NCI-H510A treated with DMSO at 0.1 percent for 48 hours (cell line): ENCODE measurements at places on chromosomes 11 and 22.
A peak's percentile ranks its signal among the peaks of the same experiment; 100 is the strongest.

- DNase-seq = peak; percentile 38
Observed at GRCh38 chr22:40728731-40729189, 49.5 kb downstream of the MCHR1 start.

DNA sequence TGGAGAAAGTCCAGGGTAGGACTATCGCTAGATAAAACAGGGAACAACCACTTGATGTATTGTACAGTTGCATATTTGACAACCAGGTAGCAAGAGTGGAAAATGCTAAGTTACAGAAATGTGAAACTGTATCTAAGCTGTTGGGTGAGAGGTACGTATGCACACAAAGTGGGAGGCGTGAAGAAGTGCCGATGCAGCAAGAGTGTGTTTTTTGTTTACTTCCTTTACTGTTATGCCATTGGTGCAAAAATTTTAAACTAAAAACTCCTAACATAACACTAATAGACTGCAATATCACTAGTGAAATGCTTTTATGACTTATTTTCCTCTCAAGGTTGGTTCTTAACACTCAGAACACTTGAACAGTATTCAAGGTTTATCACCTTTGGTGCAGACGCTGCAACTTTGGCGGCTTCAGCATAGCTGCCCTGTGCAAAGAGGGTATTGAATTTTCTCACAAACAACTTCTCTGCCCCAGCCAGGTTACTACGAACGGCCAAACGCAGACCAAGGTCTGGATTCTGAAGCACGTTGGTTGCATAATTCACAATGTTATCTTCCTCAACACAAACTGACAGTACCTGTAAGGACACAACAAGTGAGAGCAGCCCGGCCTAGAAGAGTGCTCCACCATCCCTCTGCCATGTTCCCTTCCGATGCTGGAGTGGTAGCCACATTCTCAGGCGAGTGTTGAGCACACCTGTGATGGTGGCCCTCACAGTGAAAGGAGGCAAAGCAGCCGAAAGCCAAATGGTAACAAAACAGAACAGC is 55.8 kb upstream of the SLC25A1 start:
- no peak for DNase-seq

- no peak for DNase-seq
Observed at GRCh38 chr11:5703741-5704536, 14.3 kb downstream of the TRIM22 start.

DNA sequence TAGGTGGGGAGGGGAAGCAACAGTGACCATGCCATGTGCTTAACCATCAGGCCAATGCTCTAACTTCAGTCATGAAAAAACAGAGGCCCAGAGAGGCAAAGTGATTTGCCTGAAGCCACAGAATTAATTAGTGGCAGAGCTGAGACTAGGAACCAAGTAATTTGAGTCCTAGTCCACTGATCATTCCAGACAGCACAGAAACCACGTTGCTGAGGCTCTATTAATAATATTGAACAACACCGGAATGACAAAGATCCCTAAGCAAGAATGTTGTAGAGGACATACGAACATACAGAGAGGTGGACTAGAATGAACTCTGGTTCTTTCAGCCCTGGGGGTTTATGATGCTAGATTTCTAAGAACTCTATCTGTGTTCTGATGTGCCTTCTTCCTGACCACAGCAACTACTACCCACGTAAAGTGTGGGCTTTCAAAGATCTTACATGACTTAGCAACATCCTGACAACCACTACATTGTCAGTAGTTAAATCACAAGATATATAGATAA is 92.3 kb downstream of the GAB2 start:
- DNase-seq = no peak

GRCh38 chr22:42202048-42202447 is 68.4 kb downstream of the TCF20 start:
- no peak for DNase-seq

DNA sequence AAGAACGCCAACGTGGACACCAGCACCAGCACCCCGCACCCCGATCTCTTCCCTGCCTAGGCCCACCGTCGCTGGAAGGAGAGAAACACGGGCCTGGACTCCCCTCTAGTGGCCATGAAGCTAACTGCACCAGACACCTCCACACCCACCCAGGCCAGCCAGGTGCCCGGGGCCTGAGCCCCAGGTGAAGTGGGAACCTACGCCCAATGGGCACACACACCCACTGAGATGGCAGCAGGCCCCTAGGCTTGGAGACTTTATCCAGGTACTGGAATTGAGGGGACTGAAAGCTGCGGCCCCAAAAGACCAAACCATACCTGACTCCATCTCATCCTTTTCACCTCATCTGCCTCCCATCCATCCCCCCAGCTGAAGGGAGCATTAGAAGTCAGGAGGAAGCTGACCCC is 81.0 kb downstream of the BUD13 start:
- DNase-seq = peak; percentile 55

- no peak for DNase-seq
Observed at GRCh38 chr22:29213493-29213892, 7.8 kb downstream of the EMID1 start.

- no peak for DNase-seq
Observed at GRCh38 chr11:115462004-115462541, 42.1 kb downstream of the CADM1 start.

DNA sequence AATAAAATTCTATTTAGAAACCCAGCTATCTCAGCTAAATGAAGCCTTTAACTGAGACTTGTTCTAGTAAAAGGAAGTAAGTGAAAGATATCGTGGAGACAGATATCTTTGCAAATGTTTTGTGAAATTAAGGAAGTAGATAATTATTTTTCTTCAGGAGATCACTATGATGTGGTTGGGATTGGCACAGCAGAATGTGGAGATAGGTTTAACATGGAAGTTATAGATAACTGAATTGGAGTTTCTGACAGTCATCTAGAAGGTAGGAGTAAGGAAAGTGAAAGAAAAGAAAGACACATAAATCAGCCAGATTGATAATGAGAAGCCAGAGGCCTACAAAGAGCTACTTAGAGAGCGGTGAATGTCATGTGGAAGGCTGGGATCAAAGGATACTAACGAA is 4.7 kb upstream of the CASP5 start:
- DNase-seq = no peak

- DNase-seq = no peak
Observed at GRCh38 chr22:22244316-22245250, at the start of gene VPREB1. Gene VPREB1, plus strand, starts transcription at chr22:22244786. Its CDS starts 28 bp downstream, at chr22:22244814.

DNA sequence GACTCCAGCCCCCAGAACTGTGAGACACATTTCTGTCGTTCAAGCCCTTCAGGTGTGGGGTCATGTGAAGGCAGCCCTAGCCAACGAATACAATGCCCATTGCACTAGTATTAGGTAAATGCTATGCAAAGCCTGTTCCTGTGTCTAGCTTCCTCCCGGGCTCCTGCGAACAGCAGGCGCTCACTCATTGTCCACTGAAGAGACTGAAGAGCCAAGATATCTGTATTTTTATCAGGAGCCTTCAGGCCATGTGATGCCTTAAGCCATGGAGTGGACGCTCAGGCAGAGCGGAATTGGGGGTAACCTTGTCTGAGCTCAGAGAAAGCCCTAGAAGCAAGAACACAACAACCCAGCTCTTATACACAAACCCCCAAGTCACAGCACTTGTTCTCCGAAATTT is 4.2 kb upstream of the TMPRSS6 start:
- no peak for DNase-seq

DNA sequence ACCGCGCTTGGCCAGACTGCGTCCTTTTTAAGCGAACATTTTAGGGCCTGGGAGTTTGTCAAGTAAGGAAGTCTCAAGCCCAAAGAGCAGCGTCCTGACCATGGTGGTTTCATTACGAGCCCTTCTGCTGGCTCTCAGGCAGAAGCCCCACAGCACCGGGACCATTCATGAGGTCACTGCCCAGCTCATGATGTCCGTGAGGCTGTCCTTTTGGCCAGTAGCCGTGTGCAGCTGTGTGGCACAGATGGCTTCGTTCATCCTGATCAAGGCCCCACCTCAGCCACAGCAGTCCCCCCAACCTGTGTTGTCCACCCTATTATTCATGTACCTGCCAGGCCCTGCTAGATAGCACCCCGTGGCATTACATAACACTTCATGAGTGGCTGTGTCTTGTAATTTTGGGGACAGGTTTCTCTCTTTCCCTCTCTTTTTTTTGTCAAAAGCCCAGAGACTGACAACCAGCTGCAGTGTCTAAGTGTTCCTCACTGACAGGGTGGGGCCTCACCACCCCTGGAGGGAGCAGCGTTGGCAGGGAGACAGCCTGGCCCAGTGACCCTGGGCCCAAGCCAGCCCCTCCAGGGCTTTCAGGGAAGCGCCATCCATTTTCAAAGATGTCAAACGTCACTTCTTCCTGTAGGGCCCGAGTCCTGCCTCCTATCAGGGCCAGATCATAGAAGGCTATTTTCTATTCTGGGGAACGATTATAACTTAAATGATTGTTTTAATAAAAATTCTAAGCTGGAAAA is 21.8 kb upstream of the CABP7 start:
- DNase-seq = no peak

DNA sequence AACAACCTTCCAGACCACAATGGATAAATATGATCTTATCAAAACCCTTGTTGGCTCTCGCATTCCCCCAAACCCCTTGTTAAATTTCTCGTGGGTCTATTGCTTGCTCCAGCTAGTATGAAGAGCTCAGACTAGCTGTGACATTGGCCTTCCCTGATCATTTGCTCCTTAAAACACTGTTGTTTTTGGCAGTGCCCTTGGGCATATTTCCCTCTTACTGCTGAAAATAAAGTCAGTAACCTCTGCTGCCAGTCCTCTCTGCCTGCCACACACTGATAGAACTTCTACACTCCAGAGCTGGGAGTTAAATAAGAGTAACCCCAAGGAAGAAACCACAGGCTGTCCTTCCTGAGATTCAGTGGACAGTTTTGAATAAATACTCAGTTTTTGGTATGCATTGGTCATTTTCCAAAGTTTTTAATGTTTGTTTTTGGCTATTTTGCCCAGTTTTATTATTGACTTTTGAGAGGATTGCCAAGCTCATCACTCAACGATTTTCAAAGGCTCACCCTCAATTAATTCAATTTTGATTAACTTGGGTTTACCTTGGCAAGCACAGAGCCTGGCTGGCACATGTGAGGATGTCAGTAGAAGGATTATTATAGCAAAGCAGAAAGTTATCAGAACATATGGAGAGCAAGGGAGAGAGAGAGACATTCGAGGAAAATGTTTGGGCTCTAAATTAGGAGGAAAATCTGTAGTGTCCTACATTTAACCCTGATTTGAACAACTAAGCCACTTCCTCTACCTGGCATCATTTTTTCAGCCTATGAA is 84.3 kb upstream of the SYN3 start:
- DNase-seq = no peak

- no peak for DNase-seq
Observed at GRCh38 chr11:20011307-20011951, 148.8 kb downstream of the DBX1 start.

GRCh38 chr11:17475666-17476316 is 854 bp downstream of the ABCC8 start:
- no peak for DNase-seq
